ENCODE measurements at places on chromosomes 16 and 17. TPM values are rescaled to one million over a fixed set of nuclear protein-coding genes. Genes with fewer than 3 reads are reported as not detected.
A peak's percentile ranks its signal among the peaks of the same experiment; 100 is the strongest.

DNA sequence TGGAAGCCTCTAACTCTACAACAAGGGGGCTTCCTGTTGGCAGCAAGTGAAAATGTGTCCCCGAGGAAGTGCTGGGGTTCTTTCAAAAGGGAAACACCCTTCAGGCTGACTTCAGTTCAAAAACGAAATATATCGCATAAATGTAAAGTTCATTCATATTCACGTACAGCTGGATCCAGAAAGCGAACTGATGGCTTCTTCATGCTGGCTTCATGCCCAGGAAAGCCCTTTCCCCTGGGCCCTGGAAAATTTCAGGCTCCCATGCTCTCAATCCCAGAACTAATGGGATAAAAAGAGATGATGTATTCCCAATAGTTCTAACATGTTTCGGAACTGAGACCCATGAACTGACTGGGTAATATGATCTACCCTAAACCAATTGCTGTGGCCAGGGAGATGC, 104.7 kb upstream of the CDH13 start:
- no peaks in the 10 kb centered on the region for H3K27me3 ChIP-seq
- DNase-seq = no peak

SLC46A1 gene
- total RNA-seq = 5.0 TPM

- no peak overlapping the region for H3K4me3 ChIP-seq
- peaks cover 2% of the 10 kb centered on the region for H3K4me1 ChIP-seq
- DNase-seq = no peak
- no peak overlapping the region for H3K27ac ChIP-seq
- no peaks in the 10 kb centered on the region for H3K27me3 ChIP-seq
Observed at GRCh38 chr16:77439106-77439505, 4.3 kb upstream of the ADAMTS18 start.

DNA sequence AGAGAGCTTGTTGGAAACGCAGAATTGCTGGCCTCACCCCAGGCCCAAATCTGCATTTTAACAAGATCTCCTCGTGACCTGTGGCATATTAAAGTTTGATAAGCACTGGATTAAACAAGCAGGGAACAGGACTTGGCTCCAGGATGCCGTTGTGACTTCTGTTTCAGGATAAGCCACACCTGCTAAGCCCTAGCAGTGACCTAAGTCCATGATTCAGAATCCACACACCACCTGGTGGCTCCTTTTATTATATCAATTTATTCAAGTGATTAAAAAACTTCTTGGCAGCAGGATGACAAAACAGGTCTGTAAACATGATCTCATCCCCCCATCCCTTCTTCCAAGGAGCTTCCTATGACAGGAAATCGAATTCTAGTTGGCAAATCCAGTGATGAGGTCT, 9.1 kb downstream of the NAGPA start:
- no peaks in the 10 kb centered on the region for H3K36me3 ChIP-seq
- H3K27ac ChIP-seq = no peak overlapping the region

DNA sequence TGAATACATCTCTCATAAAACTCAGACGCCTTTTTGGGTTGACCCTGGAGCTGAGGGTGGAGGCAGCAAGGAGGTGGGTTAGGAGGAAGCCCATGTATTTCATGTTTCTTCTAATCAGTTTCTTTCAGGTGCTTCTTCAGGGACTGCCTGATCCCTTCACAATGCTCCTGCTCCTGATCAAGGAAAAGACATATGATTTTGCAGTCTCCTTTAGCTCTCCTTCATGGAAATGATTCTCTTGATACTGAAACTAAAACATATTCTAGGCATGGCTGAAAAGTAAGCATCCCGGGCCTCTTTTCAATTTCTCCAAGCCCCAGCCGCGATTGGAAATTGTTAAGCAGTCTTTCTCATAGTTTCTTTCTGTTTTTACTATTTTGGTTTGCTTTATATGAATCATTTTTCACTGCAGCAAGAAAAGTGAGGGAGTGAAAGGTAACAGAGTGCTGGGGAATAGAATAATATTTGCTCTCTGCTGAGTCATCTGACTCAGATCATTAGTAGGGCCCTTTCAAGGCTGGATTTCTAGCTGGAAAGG, 730.7 kb downstream of the CDH11 start:
- peak overlapping the region; percentile 67 for H3K27ac ChIP-seq
- no peak for DNase-seq
- no peaks in the 10 kb centered on the region for H3K36me3 ChIP-seq
- H3K27me3 ChIP-seq = no peaks in the 10 kb centered on the region
- peaks cover 1% of the 10 kb centered on the region for H3K4me1 ChIP-seq

All from ovary (tissue), 10 donors.